ENCODE measurements at places on chromosomes 4 and X.

- DNase-seq: no peak
These were observed 32.9 kb upstream of the GPR78 start for GRCh38 chr4:8547108-8547911.

GRCh38 chr4:103429283-103429682 lies 231.1 kb upstream of the CENPE start:
- no peak for DNase-seq

DNA sequence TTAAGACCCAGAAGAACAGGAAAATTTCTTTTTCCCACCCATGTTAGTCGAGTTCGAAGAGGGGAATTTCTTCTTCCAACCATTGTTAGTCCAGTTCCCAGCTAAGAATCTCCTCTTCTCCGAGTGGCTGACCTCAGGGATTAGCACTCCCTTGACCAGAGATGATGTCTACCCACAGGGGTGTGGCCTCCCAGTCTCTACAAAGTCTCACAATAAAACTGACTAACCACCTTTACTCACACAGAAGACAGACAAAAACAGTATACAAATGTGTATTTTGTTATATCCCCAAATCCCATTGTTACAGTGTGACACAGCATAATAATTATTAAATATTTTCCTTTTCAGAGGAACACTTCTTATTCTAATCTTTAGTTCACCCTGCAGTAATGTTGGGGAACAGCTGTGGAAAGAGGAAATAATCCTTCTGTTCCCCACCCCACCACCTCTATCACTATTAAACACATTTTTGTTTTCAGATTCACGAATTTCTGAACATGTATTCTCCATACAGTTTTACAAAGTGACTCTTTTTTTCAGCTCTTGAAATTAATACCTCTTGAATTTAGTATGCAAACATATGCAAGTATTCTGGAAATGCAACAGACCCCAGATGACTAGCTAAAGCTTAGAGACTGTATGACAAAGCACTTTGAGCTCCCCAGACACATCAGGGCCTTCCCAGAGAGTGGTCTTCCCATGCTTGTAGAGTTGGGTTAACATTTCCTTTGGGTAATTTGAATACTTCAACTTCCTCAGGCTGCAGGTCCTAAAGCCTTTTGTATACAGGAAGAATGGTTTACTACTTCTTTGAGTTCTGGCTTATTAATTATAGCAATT lies 62.5 kb upstream of the NFKB1 start:
- no peak for DNase-seq

- DNase-seq: no peak
These were observed 80.0 kb downstream of the FAT1 start for GRCh38 chr4:186643501-186644310.

DNA sequence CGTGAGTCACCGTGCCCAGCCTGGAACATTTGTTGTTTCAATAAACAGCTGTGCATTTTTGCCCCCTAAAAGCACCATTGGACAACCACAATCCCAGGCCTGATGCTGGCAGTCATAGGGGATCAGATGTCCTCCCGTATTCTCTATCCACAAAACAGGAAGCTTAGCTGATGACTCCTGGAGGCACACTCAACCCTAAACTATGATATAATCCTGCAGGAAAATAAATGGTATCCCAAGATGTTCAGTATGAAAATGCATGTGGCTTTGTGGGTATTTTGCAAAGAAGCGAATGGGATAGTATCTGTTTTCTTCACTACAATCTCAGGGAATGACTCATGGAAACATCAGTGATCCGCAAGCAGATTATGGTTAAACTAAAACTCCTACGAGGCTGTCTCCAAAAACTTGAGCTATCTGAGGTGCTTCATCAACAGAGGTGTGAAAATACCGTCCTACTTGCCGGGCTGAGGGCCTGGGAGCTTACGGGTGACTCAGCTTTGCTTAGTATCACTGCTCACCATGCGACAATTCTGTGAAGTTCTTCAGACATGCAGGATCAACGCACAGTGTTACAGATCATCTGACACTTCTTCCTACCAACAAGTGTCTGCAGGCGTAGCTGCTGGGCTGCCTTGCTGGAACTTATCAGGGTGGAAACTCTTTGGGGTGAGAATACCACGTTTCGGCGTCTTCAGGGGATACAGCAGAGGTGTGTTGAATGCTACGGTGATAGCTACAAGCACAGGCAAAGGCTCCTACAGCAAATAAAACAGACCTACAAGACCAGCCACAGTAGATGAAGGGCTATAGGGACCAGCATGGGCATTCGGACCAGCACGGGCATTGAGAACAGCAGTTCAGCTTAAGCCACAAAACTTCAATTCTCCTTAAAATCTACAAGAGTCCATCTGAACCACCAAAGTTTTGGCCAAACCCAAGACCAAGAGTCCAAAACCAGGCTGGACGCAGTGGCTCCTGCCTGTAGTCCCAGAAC lies 148.5 kb downstream of the DHRSX start:
- DNase-seq: no peak

DNA sequence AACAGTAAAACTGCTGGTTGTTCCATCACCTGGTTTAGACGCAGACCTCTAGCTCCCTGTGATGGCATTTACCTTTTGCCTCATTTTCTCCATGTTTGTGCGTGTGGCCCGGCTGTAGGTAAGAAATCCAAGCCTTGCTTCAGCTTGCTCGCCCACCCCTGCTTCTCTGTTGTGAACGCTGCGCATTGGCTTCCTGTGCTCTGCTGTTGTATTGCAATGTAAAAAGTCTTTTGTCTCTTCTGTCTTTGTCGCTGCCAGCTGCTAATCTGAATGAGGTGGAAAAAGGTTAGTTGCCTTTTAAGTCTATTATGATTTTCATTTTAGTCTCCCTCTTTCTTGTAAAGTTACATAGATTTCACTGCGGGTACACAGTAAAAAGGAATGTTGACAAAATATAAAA lies 127.3 kb upstream of the PACRGL start:
- no peak for DNase-seq

DNA sequence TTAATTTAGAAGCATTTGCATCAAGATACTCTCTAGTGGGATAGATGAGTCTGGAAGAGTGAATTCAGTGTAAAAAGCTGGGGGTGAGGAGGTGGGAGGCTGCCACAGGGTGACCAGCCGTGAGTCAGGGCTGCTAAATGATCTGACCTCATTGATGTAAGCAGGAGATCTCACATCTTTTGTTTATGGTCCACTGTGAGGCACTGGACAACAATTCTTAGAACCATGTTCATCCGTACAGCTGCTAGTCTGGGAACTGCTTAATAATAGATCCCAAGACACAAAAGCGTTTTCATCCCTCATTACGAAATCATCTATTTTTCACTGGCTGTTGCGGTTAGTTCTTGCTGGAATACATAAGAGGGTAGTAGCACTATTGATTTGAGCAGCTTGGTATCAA lies 14.1 kb downstream of the KLF3 start:
- no peak for DNase-seq

DNA sequence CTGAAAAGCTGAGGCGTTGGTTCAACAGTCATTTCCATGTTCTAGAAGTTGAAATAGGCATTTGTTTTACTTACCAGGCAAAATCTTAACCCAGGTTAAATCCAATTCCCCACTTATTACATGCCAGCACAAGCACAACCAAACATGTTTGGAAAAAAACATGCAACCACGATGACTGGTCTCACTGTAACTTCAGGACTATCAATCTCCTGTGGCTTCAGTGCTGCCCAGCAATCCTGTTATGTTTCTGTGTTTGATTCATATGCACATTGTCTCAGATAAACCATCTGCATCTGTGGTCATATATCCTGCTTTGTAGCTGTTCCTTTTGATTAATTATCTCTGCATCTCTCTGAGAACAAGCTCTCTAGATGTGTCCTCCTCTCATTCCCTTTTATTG lies 28.3 kb downstream of the PRDM8 start:
- no peak for DNase-seq
